Chondrocyte (in vitro differentiated cells): ENCODE measurements at places on chromosomes 13 and 19. TPM values are rescaled to one million over a fixed set of nuclear protein-coding genes. Genes with fewer than 3 reads are reported as not detected.

The ASPDH gene
- total RNA-seq = not detected in 3 replicates

DNA sequence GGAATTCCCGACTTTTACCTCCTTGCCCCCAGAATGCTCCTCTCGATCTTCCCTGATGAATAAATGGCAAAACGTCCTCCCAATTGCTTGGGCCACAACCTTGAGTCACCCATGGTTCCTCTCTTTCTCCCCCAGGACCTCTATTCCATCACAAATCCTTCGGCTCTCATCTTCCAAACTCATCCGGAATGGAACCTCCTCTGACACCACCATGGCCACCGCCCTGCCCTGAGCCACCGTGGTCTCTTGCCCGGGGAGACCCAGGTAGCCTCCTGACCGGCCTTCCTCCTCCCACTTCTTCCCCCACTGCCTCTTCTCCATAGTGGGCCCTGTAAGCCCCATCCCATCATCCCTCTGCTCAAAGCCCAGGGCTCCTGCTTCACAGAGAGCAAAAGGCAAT lies 4.9 kb downstream of the SLC7A10 start:
- no peak for DNase-seq

The TMEM91 gene
- 4.8 to 6.8 TPM (median 5.4 TPM) in 3 replicates for total RNA-seq

GRCh38 chr19:39951065-39951650 lies 16.7 kb upstream of the FCGBP start:
- no peak for DNase-seq

DNA sequence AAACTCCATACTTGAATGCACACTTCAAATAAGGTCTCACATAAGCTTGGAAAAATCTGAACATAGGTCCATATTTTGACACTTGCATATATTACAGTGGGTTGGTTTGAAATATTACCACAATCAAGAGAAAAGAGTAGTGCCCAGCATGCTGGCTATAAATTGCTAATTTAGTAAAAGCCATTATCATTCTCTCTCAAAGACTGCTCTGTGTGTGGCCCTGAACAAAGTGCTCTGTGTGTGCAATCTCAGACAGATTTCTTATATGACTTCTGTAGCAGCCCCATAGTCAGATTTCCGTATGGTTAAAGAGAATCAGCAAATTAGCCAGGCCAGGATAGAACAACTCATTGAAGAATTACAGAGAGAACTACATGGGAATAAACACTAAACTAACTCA lies 78.2 kb downstream of the LIG4 start:
- no peak for DNase-seq

- DNase-seq = no peak
These were observed 29.9 kb upstream of the ARGLU1 start for GRCh38 chr13:106597749-106598395.

GRCh38 chr19:52963247-52963618 lies 552 bp upstream of the ZNF816 start:
- DNase-seq = no peak

DNA sequence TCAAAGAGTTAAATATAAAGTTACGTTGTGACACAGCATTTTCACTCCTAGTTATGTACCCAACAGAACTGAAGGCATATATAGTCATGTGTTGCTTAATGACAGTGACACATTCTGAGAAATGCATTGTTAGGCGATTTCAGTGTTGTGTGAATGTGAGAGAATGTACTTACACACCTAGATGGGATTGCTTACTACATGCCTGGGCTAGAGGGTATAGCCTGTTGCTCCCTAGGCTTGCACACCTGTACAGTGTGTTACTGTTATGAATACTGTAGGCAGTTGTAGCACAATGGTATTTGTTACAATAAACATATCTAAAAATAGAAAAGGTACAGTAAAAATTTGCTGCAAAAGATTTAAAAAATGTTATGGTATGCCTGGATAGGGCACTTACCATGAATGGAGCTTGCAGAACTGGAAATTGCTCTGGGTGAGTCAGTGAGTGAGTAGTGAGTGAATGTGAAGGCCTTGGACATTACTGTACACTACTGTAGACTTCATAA lies 89.2 kb downstream of the DHRS12 start:
- DNase-seq = no peak

- DNase-seq = no peak
These were observed 51.6 kb upstream of the CACNA1A start for GRCh38 chr19:13557756-13558398.

DNA sequence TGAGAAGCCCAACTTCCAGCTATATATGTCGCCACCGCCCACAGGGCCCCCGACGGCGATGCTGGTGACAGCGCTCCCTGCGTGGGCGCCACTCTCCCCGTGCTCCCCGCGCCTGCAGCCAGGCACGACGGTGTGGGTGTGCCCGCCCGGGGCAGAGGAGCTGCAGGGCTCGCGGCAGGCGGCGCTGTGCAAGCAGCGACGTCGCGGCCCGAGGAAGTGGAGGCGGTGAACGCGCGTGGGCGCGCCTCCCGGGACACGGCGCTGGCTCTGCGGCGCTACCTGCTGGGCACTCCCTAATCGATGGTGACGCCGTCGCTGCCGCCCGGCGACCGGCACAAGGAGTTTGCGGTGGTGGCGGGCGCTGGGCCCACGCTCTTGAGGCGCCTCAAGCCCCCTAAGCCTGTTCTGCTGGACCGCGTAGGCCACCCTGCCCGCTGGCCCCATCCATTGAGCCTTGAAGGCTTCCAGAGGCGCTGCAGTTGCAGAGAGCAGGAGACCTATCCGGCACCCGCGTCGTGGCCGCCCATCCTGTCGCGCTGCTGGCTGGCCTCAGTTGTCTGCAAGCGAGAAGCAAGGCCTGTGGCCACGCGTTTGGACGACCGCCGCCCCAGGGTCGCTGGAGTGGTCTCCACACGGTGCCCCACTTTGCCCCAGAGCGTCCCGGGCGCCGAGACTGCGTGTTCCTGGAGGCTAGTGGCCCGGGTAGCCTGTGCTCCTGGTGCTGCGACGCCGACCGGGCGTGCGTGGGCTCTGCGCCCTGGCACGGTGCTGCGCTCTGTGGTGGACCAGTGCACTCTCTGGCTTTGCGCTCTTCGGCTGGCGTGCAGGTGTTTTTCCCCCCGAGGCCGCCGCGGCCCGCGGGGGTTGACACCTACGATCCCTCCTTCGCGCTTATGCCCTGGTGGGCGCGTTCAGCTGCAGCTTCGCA lies 23.1 kb downstream of the LRFN3 start:
- DNase-seq = no peak

DNA sequence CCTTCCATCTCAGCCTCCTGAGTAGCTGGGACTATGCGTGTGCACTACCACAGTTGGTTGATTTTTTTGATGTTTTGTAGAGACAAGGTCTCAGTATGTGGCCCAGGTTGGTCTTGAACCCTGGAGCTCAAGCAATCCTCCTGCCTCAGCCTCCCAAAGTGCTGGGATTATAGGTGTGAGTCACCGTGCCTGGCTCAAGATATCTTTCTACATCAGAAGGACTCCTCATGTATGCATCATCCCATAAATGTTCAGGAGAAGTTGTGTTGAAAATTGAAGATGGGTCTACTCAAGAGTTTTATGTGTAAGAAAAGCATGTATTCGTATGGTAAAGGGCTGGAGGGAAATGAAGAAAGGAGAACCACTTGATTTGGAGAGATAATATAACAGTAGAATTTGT lies 71.8 kb upstream of the STK24 start:
- DNase-seq = no peak

- DNase-seq = no peak
These were observed 55.0 kb downstream of the LRCH1 start for GRCh38 chr13:46607768-46608564.

The DDX49 gene
- total RNA-seq = 47.0 to 57.4 TPM (median 50.6 TPM) in 3 replicates

DNA sequence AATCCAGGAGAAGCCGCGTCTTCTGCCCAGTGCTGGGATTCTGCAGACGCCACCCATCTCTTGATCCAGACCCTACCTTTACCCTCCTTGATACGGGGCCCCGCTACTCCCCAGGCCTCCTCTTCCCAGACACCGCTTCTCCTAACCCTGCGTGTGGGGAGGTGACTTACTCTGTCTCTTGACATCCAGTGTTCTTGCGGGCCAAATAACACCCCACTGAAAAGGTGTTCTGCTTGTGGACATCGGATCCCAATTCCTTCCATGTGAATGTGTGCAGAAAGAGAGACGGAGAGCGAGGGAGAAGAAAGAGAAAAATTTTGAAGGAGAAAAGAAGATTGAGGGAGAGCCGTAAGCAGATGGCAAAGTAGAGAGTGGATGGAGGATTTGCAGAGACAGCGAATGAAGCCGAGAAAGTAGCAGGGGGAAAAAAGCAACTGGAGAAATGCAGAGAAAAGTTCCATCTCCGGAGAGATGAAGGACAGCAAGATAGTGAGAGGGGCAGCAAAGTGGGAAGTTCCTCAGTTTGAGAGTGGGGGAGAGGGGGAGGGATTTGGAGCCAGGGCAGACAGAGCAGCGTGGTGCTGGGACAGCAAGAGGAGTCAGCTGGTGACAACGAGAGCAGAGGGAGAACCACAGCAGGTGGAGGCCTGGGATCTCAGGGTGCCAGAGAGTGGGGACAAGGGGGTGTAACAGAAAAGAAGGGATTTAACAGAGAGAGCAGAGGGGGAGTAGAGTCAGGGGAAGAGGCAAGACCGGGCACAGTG lies 814 bp downstream of the ZNF480 start:
- no peak for DNase-seq

GRCh38 chr19:34974646-34975045 lies 10.6 kb upstream of the ZNF792 start:
- no peak for DNase-seq

DNA sequence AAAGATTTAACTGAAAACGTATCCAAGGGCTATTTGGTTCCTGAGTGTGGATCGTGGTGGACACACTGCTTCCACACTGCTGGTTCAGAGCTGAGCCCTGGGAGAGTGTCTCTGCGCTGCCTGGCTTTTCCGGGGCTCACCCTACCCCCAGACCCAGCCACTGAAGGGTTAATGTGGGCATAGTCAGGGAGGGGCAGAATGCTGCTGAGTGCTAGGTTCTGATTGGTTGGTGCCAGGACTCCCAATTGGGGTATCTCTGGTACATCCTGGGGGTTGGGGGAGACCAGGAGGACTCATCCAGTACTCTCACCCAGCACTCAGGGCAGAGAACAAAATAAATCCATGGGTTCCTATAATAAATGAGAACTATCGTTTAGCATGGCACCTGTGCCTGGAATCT lies 142.3 kb downstream of the CACNA1A start:
- no peak for DNase-seq
